ENCODE measurements at places on chromosomes 1 and 21.
A peak's percentile ranks its signal among the peaks of the same experiment; 100 is the strongest.

GRCh38 chr21:26565546-26565945 is 7.5 kb downstream of the CYYR1 start:
- DNase-seq: no peak

DNA sequence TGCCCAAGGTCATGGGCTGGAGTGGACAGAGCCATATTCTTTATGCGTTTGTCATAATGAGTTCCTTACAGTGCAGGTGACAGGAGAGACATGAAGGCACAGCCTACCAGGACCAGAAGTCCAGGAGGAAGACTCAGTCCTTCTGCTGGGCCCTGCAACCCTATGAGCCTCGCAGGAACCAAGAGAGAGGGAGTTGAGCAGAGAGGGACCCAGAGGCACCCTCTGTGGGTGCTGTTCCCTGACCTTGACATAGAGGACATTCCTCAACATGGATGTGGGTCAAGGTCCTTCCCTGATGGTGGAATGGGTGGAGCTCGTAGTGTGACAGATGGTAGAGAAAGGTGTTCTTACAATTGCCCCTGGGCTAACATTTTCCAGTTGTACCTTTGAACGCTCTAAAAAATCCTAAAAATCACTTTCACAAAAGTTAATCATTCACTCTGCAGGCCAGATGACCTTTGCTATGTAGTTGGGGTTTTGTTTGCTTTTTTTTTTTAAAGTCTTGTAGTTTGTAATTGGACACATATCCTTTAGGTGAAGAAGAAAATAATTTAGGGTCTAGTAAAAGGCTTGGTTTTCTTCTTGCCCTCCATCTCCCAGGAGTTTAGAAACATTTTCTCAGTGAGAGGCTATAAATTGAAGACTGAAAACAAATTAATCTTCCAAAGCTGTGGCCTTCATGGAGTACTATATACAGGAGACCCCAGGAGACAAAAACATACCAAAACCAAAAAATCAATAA is 41.9 kb downstream of the MAB21L3 start:
- no peak for DNase-seq

- DNase-seq: no peak
These were observed 215.2 kb downstream of the DISC1 start for GRCh38 chr1:231841616-231842344.

GRCh38 chr21:42239556-42239955 is 20.6 kb downstream of the ABCG1 start:
- no peak for DNase-seq

GRCh38 chr1:221979444-221980032 is 237.6 kb upstream of the DUSP10 start:
- DNase-seq: no peak

- no peak for DNase-seq
These were observed 37.5 kb upstream of the ATP2B4 start for GRCh38 chr1:203589171-203589570.

- no peak for DNase-seq
These were observed 17.6 kb upstream of the CLIC4 start for GRCh38 chr1:24727501-24728216.

DNA sequence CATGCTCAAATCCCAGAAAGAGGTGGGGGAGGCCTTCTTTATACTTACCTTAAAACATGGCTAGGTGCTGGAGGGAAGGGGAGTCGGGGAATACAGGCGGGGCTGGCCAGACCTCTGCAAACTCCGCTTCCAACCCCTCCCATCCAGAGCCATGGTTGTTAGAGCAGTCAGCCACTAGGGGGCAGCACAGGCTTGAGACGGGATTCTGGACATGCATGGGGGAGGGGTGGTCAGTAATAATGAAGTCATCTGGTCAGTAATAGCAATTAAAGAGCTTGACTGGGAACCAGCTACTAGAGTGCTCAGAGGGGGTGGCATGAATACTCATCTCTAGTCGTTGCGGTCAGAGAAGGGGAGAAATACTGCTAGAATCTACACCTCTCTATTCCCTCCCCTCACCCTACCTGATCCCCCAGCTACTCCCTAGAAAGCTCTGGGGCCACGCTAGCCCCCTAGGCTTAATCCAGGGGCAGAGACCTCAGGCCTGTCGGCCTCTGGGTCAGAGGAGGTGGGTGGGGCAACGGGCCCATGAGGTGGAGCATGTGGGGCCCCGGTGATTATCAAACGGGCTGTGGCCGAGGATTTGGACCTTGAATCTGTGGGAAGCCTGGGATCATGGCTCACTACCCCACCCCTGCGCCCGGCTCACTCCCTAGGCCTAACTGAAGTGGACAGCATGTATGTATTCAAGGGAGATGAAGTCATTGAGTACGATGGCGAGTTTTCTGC is 2.9 kb downstream of the CASQ1 start:
- peak; percentile 30 for DNase-seq

DNA sequence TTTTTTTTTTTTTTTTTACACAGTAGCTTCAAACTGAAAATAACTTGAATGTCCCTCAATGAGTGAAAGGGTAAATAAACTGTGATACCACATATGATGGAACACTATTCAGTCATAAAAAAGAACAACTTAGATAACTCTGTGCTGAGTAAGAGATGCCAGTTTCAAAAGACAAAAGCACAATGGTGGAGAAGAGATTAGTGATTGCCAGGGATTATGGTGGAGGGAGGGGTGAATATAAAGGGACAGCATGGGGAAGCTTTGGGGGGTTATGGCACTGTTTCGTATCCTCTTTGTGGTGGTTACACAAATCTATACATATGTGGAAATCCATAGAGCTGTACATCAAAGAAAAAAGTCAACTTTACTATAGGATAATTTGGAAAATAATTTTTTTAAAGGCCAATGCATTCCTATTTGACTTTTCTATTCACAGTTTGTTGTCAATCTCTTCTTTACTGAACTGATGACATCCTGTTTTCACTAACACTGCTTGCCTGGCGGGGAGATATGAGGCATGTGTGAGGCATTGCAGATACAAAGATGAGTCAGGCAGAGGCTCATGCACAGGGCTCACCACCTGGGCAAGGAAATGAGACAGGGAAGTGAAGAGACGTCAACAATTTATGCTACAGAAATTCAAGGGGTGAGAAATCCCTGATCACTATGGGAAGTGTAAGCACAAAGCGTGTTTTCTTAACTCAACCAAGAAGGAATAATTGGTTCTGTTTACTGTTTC is 302.7 kb downstream of the DUSP10 start:
- no peak for DNase-seq

DNA sequence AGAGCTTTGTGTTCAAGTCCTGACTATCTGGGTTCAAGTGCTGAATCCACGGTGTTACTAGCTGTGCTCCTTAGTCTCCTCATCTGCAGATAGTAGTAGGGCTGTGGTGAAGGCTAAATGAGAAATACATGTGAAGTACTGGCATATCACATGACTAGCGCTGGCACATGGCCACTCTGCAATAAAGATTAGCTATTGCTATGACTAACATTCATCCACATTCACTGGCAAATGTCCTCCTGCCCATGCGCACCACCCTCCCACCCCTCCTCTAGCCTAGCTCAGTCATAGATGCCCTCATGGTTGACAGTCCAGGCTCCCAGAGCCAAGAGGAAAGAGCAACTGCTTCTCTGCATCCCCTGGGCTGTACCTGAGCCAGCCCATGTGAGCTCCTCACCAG is 8.5 kb upstream of the COL8A2 start:
- peak; percentile 35 for DNase-seq

DNA sequence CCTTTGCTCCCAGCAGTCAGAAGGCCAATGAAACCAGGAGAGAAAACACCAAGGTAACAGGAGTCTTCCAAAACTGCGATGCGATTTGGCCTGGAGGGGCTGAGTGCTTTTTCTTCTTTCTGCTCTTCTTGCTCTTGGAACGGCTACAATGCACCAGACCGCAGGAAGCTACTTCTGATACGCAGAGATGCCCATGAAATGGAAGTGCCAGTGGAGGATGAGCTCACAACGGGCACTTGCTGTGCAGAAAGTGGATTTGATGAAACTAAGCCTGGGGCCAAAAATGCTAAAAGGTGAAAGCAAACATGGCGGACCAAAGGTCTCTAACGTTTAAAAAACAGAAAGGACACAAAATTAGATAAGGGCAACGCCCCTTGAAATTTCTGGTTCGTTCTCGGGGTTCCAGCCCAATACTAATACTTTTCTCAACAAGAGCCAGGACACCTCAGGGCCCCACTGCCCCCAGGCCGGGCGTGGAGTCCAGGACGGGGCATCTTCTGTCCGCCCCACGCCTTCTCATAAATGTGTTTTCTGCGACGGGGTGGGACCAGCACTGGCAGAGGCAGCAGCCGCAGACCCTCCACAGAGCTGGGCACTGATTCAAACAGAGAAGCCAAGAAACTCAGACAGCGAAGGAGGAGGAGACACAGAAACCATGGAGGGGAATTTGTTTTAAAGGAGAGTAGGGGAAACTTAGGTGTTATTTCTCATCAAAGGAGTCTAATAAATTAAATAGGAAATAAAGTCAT is 101.3 kb downstream of the CRYAA start:
- no peak for DNase-seq

GRCh38 chr1:104785575-104786187 is 1036.0 kb downstream of the AMY1C start:
- DNase-seq: no peak

GRCh38 chr1:117124661-117125060 is 3.1 kb upstream of the TRIM45 start:
- DNase-seq: no peak

DNA sequence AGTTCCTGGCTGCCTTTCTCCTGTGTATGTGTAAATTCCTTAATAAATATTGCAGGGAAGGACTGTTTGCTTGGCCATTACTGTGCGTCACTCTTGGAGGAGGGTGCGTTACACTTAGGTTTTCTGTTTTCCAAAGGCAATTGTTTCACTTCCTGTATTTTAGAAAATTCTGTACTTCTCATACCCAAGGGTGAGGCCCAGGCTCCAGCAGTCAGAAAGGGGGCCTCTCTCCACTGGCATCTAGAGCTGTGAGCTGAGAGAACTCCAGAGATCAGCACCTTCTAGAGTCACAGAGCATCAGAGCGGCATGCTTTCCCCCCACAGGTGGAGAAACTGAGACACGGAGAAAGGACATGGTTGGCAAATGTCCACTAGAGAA is 27.0 kb upstream of the ZFP69B start:
- DNase-seq: no peak

- no peak for DNase-seq
These were observed 92.5 kb downstream of the SCMH1 start for GRCh38 chr1:41149570-41149969.

DNA sequence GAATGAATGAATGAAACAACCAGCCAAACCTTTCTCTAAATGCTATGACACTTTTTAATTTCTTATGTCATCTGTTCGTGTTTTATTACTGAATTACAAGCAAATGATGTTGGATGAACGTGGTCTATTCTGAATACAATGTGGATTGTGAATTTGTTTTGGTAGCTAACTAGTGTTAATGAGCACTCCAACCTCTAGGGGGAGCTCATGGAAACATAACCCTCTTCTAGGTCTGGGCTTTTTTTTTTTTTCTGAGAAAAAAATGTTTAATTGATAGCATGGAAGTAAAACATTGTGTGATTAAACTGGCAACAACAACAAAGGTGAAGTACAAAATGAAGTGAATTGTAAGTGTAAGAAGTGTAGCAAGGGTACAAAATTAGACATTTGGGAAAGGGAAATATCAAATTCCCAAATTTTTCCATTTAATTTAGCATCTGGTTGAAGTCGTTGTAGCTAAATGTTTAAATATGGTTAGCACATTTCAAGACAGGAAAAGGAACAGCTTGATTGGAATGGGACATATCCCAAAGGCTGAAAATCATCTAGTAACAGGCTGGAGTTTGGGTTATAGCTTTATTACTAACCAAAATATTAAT is 42.6 kb upstream of the PTGS2 start:
- DNase-seq: no peak

- DNase-seq: no peak
These were observed 26.3 kb upstream of the PTGFR start for GRCh38 chr1:78464449-78464891.

- DNase-seq: no peak
These were observed 10.9 kb downstream of the VAV3 start for GRCh38 chr1:107954126-107954525.

- DNase-seq: no peak
These were observed 12.2 kb upstream of the ACTRT2 start for GRCh38 chr1:3009021-3009420.

- DNase-seq: no peak
These were observed 49.8 kb downstream of the KIRREL1 start for GRCh38 chr1:158043232-158043631.

DNA sequence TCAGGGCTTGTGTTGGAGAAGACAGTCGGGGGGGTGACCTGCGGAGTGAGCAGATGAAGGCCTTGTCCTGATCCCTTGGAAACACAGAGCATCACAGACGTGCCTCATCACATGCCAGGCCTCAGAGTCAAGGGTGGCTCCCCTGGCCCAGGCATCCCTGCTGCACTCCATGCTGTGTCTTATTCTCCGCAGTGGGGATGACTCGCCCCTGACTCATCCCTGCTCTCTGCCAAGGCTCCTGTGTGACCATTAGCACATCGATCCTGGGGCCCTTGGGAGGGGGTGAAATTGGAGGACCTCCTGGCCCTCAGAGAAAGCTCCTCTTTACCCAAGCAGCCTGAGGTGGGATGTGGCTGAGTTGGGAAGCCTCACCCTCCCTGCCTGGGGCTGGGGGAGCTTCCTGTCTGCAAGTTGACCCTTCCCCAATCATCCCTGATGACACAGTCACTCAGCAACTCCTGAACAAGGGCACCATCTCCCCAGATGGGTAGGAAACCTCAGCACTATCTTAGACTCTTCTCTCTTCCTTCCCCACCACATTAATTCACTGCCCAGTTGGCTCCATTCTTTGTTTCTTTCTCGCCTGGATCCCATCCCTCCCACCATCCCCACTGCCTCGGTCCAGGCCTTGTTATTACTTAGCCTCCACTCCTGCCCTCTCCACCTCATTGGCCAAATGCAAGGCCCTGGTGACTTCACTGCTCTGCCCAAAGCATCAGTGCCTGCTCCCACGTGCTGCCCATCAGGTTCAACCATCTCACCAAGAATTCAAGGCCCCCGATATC is 74.6 kb downstream of the CAMK2N1 start:
- no peak for DNase-seq

- DNase-seq: no peak
These were observed 313.5 kb downstream of the ZNF326 start for GRCh38 chr1:90308421-90308820.

- DNase-seq: no peak
These were observed 45.6 kb downstream of the CHAF1B start for GRCh38 chr21:36430841-36431240.

DNA sequence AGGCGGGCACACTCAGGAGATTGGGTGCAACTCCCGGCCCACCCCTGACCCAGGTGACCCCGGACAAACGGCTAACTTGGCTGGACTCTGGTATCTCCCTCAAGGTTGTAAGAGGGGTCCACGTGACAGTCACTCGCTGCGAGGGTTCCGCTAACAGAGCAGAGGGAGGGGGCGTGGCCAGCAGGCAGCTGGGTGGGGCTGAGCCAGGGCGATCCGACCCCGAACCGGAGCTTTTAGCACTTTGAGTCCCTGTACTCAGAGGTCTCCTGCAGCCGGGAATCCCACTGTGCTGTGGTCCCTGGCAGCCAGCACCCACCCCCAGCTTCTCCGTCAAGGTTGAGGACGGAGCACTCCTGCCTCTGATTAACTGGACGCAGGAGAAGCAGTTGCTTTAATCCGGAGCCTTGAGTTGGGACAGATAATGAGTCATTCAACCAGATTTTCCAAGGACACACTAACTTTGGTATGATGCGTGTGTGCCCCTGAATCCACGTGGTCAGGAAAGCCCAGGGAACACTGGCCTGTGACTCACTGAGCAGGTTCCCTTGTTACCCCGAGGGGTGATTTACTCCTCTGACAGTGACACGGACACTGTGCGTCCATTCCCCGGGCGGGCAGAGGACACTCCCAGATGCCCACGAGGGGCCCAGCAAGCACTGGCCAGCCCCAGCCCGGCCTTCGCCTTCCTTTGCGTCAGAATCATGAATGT is 16.8 kb downstream of the TRPM2 start:
- no peak for DNase-seq

- DNase-seq: no peak
These were observed 19.4 kb upstream of the RNF11 start for GRCh38 chr1:51216631-51217030.

Measured in NCI-H510A (cell line).